ENCODE measurements at places on chromosomes 1 and 21. TPM values are rescaled to one million over a fixed set of nuclear protein-coding genes. Genes with fewer than 3 reads are reported as not detected.

- peak overlapping the region; percentile 89 for H3K27ac ChIP-seq
- DNase-seq = peak; percentile 61
- no peaks in the 10 kb centered on the region for H3K27me3 ChIP-seq
- H3K36me3 ChIP-seq = peaks cover 40% of the 10 kb centered on the region
Measured at GRCh38 chr1:116769561-116769977, 15.3 kb downstream of the CD2 start.

- no peak for DNase-seq
- H3K27ac ChIP-seq = peak overlapping the region; percentile 95
- H3K4me1 ChIP-seq = peaks cover 45% of the 10 kb centered on the region
- H3K36me3 ChIP-seq = no peaks in the 10 kb centered on the region
- peaks cover 22% of the 10 kb centered on the region for H3K27me3 ChIP-seq
Measured at GRCh38 chr1:244047621-244048255, 3.3 kb upstream of the ZBTB18 start.

DNA sequence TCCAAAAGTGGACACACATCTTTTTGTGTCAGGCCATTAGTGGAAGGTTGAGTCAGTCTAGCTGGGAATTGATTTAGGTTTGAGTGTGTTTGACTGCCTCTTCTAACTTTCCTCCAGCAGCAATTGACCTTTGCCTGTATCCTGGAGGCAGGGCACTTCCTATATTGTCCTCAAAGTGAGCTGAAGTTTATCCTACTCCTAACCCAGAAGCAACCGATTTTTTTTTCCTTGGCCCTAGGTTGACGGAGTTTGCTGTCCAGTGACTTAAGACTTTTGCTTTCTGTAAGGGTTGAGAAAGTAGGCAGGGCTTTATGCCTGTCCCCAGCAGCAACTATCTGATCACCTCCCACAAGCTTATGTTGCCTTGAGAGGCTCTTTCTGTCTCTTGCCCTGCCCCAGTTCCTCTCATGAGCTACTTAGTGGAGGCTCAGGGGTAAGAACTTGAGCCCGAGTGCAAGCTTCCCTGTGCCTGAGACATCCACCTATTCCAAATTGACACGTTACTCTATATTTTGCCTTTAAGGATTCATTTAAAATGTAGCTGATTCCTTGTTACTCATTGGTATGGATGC, 30.9 kb downstream of the SLC35F3 start:
- no peak for DNase-seq
- H3K4me3 ChIP-seq = no peak overlapping the region
- H3K27ac ChIP-seq = no peak overlapping the region
- H3K4me1 ChIP-seq = no peaks in the 10 kb centered on the region
- H3K36me3 ChIP-seq = no peaks in the 10 kb centered on the region
- H3K27me3 ChIP-seq = peaks cover 3% of the 10 kb centered on the region

GRCh38 chr1:39328586-39329121, 124.2 kb downstream of the MACF1 start:
- H3K4me3 ChIP-seq = peak overlapping the region; percentile 32
- no peaks in the 10 kb centered on the region for H3K27me3 ChIP-seq
- no peak overlapping the region for H3K27ac ChIP-seq
- DNase-seq = no peak
- no peaks in the 10 kb centered on the region for H3K4me1 ChIP-seq
- H3K36me3 ChIP-seq = peaks cover 96% of the 10 kb centered on the region

GRCh38 chr1:41277371-41277975, 35.4 kb upstream of the SCMH1 start:
- no peak for DNase-seq
- no peaks in the 10 kb centered on the region for H3K36me3 ChIP-seq
- H3K27me3 ChIP-seq = no peaks in the 10 kb centered on the region

GRCh38 chr1:223363057-223363855, 720 bp downstream of the SUSD4 start:
- peaks cover 9% of the 10 kb centered on the region for H3K27me3 ChIP-seq
- H3K36me3 ChIP-seq = no peaks in the 10 kb centered on the region
- peak; percentile 6 for DNase-seq
- H3K4me3 ChIP-seq = peak overlapping the region; percentile 37
- peaks cover 16% of the 10 kb centered on the region for H3K4me1 ChIP-seq
- no peak overlapping the region for H3K27ac ChIP-seq

- peaks cover 39% of the 10 kb centered on the region for H3K4me1 ChIP-seq
- H3K4me3 ChIP-seq = peak overlapping the region; percentile 83
- no peak for DNase-seq
- peak overlapping the region; percentile 85 for H3K27ac ChIP-seq
- H3K36me3 ChIP-seq = peaks cover 6% of the 10 kb centered on the region
Measured at GRCh38 chr1:32178380-32179192, 889 bp upstream of the TXLNA start.

- no peaks in the 10 kb centered on the region for H3K36me3 ChIP-seq
- H3K4me1 ChIP-seq = peaks cover 21% of the 10 kb centered on the region
- no peak overlapping the region for H3K4me3 ChIP-seq
- no peak overlapping the region for H3K27ac ChIP-seq
- no peaks in the 10 kb centered on the region for H3K27me3 ChIP-seq
Measured at GRCh38 chr1:1577367-1578011, 2.8 kb upstream of the SSU72 start.

- peaks cover 2% of the 10 kb centered on the region for H3K27me3 ChIP-seq
- H3K4me1 ChIP-seq = no peaks in the 10 kb centered on the region
- DNase-seq = no peak
- H3K36me3 ChIP-seq = no peaks in the 10 kb centered on the region
- no peak overlapping the region for H3K27ac ChIP-seq
Measured at GRCh38 chr1:202248861-202249260, 55.3 kb downstream of the LGR6 start.

DNA sequence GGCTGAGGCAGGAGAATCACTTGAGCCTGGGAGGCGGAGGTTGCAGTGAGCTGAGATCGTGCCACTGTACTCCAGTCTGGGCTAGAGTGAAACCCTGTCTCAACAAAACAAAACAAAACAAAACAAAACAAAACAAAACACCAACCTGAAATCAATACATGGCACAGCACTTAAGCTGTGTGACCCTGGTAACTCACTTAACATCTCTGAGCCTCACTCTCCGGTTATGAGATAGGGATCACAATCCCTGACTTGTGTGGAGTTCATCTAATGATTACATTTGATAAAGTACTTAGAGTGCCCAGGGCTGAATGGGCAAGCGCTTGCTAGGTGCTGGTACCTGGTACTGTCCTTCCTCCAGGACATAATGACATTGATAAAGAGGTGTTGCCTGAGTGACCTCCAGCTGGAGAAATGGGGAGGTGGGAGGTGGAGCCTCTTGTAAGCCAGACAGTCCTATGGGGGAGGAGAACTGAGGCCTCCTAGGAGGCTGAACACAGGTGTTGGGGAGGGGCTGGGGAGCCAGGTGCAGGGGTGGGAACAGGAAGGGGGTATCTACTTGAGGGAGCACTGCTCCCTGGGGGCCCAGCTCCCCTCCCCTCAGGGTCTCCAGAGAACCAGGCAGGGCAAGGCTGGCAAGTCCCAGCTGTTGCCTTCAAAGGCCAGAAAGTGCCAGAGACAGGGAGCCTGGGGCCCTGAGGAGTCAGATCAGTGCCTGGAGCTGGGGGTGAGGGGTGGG, 17.9 kb downstream of the FOXO6 start:
- H3K36me3 ChIP-seq = no peaks in the 10 kb centered on the region
- peaks cover 13% of the 10 kb centered on the region for H3K27me3 ChIP-seq
- H3K27ac ChIP-seq = no peak overlapping the region
- H3K4me3 ChIP-seq = no peak overlapping the region
- DNase-seq = no peak
- peaks cover 12% of the 10 kb centered on the region for H3K4me1 ChIP-seq

- peak overlapping the region; percentile 25 for H3K27ac ChIP-seq
- peaks cover 32% of the 10 kb centered on the region for H3K4me1 ChIP-seq
- no peaks in the 10 kb centered on the region for H3K36me3 ChIP-seq
- H3K4me3 ChIP-seq = no peak overlapping the region
- no peaks in the 10 kb centered on the region for H3K27me3 ChIP-seq
Measured at GRCh38 chr1:54461731-54462596, 55.8 kb upstream of the SSBP3 start.

DNA sequence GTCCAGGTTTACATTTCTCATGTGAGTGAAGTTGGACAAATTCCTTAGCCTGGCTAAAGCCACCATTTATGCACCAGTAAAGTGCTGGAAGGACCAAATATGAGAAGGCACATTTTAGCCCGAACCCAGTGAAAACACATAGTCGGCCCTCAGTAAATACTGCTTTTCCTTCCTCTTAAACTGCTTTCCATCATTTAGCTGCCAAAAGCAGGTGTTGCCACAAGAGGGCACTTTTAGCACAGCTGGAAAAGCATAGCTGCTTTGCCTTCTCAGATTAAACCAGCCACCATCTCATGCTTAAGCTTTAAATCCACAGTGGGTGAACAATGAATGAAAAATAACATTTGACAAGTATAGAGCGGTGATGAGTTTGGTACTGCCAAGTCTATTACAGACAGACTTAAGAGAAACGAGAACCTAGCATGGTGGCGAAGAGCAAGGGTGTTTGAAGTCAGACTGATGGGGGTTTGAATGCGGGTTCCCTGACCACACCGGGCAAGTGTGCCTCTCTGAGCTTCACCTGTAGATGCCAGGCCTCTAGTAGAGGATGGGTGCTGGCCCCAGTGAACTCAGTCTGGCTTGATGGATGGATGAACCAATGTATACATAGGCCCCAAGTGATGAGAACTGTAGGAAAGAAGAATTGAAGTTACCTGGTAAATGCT, 57.8 kb downstream of the SLC35D1 start:
- H3K36me3 ChIP-seq = peaks cover 26% of the 10 kb centered on the region
- H3K27ac ChIP-seq = peak overlapping the region; percentile 25
- DNase-seq = peak; percentile 27

DNA sequence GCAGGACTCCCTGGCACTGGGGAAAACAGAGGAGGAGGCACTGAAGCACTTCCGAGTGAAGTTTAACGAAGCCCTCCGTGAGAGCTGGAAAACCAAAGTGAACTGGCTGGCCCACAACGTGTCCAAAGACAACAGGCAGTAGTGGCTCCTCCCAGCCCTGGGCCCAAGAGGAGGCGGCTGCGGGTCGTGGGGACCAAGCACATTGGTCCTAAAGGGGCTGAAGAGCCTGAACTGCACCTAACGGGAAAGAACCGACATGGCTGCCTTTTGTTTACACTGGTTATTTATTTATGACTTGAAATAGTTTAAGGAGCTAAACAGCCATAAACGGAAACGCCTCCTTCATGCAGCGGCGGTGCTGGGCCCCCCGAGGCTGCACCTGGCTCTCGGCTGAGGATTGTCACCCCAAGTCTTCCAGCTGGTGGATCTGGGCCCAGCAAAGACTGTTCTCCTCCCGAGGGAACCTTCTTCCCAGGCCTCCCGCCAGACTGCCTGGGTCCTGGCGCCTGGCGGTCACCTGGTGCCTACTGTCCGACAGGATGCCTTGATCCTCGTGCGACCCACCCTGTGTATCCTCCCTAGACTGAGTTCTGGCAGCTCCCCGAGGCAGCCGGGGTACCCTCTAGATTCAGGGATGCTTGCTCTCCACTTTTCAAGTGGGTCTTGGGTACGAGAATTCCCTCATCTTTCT, 75.5 kb downstream of the PIK3CD start:
- DNase-seq = no peak
- peaks cover 43% of the 10 kb centered on the region for H3K4me1 ChIP-seq
- no peaks in the 10 kb centered on the region for H3K27me3 ChIP-seq
- H3K27ac ChIP-seq = peak overlapping the region; percentile 14
- H3K4me3 ChIP-seq = no peak overlapping the region

DNA sequence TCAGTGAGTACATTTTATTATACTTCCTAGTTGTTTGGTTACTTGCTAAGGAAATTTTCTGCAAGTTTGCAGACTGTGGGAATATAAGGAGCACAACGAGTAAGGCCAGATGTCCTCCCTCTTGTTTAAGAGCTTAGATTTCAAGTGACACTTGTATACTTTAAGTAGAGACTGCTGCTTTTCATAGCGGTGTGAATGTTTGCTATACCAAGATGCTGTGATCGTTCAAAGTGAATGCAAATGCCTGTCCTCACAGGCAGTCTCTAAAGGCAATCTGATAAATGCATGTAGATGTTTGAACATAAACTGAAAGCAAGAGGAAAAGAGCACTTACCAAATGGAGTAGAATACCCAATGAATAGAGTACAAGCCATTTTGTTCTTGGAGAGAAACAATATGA, 226.4 kb downstream of the NRIP1 start:
- H3K36me3 ChIP-seq = no peaks in the 10 kb centered on the region
- H3K4me3 ChIP-seq = no peak overlapping the region
- no peaks in the 10 kb centered on the region for H3K4me1 ChIP-seq
- H3K27ac ChIP-seq = no peak overlapping the region
- no peaks in the 10 kb centered on the region for H3K27me3 ChIP-seq

- H3K4me3 ChIP-seq = no peak overlapping the region
- no peaks in the 10 kb centered on the region for H3K27me3 ChIP-seq
- H3K4me1 ChIP-seq = peaks cover 8% of the 10 kb centered on the region
Measured at GRCh38 chr1:9490605-9491339, 48.5 kb upstream of the SLC25A33 start.

DNA sequence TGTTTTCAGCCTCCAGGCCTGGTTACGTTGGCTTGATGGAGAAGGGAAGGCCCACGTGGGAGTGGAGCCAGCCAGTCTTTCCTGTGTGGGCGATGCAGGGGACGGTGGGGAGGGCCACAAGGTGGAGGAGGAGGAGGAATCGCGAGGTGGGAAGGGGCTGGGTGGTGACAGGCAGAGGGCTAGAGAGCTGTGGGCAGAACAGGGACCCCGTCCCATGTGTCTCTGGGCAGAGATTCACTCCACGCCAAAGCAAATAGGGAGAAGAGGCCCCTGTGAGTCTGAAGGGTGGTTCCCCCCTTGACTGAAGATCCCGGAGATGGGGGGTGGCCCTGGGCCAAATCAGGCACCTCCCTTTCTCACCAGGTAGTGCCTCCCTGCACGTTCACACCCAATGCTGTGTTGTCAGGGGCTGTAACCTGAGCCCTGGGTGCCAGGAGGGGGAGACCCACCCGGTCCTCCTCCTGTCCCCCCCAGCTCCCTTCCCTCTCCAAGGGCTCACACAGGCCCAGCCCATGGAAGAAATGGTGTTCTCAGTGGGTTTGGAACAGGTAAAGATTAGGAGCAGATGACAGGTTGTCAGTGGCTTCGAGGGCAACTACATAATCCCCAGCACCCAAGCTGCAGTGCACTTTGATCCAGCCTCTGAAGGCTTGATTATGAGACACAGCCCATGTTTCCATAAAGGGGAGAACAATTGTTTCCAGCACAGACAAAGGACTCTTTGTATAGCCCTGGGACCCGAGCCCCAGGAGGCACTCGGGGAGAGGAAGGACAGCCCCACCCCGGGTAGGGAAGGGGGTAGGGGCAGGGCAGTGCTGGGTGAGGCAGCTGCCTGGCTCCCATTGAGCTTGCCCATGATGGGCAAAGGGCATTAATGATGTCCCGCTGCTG, 37.7 kb upstream of the GPR37L1 start:
- no peaks in the 10 kb centered on the region for H3K27me3 ChIP-seq
- H3K36me3 ChIP-seq = no peaks in the 10 kb centered on the region
- DNase-seq = no peak
- no peaks in the 10 kb centered on the region for H3K4me1 ChIP-seq
- no peak overlapping the region for H3K27ac ChIP-seq
- H3K4me3 ChIP-seq = no peak overlapping the region

Gene FNDC5
- not detected for polyA plus RNA-seq

Gene PEAR1
- polyA plus RNA-seq = not detected

Gene SDF4
- polyA plus RNA-seq = 70.3 TPM

Gene CACHD1
- not detected for polyA plus RNA-seq

Gene SMG7
- 21.7 TPM for polyA plus RNA-seq

Gene LORICRIN
- polyA plus RNA-seq = not detected

Gene REN
- not detected for polyA plus RNA-seq

Gene RNU1-3
- not detected for polyA plus RNA-seq

Gene SPRR2E
- polyA plus RNA-seq = not detected

Gene SH3D21
- 0.26 TPM for polyA plus RNA-seq
